Upper lobe of left lung (tissue), 6 donors: ENCODE measurements at places on chromosomes 11 and 22. TPM values are rescaled to one million over a fixed set of nuclear protein-coding genes. Genes with fewer than 3 reads are reported as not detected.

RRP7A gene
- 36.2 TPM for total RNA-seq

TIMP3 gene
- total RNA-seq: 196 TPM

OR4B1 gene
- not detected for total RNA-seq

OR52I2 gene
- total RNA-seq: not detected

CARS1 gene
- 31.6 TPM for total RNA-seq

APOA5 gene
- not detected for total RNA-seq

YAP1 gene
- 201 TPM for total RNA-seq

LRP4 gene
- total RNA-seq: 5.2 TPM

GRCh38 chr11:16158426-16158994, 197.8 kb downstream of the SOX6 start:
- H3K36me3 ChIP-seq: no peaks in the 10 kb centered on the region
- H3K27me3 ChIP-seq: no peaks in the 10 kb centered on the region
- H3K4me3 ChIP-seq: no peak overlapping the region

GRCh38 chr11:127393460-127393997, 393.0 kb upstream of the KIRREL3 start:
- H3K4me1 ChIP-seq: no peaks in the 10 kb centered on the region
- H3K4me3 ChIP-seq: no peak overlapping the region
- H3K27ac ChIP-seq: no peak overlapping the region
- no peaks in the 10 kb centered on the region for H3K36me3 ChIP-seq

DNA sequence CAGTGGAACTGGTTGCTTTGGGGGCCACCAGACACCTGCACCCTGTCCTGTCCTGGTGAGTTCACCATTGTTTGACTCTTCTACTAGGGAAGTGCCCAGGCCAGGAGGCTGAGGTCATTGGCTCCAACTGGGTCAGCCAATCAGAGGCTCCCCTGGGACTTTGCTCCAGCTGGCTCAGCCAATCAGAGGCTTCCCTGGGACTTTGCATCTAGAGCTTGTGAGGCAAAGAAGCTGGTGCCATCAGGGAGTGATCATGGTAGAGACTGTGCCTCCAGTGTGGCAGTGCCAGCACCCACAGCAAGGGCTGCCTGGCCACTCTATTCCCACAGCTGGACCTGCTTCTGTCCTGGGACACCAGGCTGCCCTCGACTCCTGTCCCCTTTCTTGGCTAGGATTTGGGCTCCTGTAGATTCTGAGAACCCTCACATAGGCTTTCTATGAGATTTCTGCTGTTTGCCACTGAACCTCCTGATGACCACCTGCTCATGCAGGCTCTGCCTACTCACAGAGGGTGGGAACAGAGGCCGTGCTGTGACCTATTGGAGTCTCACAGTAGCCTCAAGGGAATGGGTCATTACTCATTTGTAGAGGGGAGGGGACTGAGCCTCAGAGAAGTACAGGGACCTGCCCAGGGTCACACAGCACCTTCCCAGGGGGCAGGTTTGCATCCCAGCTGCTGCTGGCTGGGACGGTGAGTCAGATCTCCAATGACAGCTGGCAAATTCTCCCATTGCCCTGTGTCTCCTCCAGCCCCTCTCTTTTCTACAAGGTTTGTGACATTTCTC, 59.2 kb upstream of the SHISAL1 start:
- no peak overlapping the region for H3K4me3 ChIP-seq
- DNase-seq: no peak
- H3K36me3 ChIP-seq: no peaks in the 10 kb centered on the region
- no peaks in the 10 kb centered on the region for H3K27me3 ChIP-seq
- H3K4me1 ChIP-seq: no peaks in the 10 kb centered on the region

- no peak overlapping the region for H3K4me3 ChIP-seq
- H3K27ac ChIP-seq: no peak overlapping the region
- H3K4me1 ChIP-seq: no peaks in the 10 kb centered on the region
- no peaks in the 10 kb centered on the region for H3K36me3 ChIP-seq
- no peaks in the 10 kb centered on the region for H3K27me3 ChIP-seq
- no peak for DNase-seq
Measured at GRCh38 chr11:90874986-90875385, 652.1 kb upstream of the CHORDC1 start.

DNA sequence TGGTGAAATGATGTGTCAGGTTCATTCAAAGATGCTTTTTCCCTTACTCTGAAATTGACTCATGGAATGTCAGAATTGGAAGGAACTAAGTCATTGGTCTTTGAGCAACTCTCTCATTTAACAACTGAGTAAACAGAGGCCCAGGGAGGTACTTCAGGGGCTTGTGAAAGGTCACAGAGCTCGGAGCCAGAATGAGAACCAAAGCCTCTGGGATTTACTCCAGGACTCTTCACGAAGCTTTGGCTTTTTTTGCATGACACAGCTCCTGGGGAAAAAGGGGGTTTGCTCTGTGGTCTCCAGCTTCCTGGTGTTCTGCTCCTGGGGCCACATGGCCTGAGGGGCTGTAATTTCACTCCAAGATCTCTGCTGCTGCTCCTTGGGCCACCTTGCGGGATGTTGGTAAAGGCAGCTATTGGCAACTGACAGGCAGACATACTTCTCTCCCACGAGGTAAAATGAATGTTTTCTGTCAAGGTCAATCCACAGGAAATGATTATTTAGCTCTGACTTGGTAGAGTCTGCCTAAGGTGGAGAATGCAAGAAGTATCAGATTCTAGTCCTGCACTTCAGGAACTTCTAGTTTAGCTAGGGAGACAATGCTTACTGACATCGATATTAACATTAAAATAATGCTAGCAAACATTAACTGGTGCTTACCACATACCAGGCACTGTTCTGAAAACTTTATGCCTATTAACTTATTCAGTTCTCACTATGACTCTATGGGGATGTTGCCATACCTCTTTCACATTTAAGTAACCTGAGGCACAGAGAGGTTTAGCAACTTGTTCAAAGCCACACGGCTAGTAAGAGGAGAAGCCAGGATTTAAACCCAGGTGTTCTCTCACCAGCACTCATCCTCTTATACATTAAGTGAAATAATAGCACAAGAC, 16.1 kb downstream of the PKNOX2 start:
- no peaks in the 10 kb centered on the region for H3K4me1 ChIP-seq
- no peak overlapping the region for H3K4me3 ChIP-seq
- no peaks in the 10 kb centered on the region for H3K36me3 ChIP-seq
- H3K27me3 ChIP-seq: no peaks in the 10 kb centered on the region
- no peak for DNase-seq

- H3K36me3 ChIP-seq: no peaks in the 10 kb centered on the region
- DNase-seq: no peak
- no peak overlapping the region for H3K4me3 ChIP-seq
Measured at GRCh38 chr11:77650123-77650522, 12.5 kb upstream of the CLNS1A start.

DNA sequence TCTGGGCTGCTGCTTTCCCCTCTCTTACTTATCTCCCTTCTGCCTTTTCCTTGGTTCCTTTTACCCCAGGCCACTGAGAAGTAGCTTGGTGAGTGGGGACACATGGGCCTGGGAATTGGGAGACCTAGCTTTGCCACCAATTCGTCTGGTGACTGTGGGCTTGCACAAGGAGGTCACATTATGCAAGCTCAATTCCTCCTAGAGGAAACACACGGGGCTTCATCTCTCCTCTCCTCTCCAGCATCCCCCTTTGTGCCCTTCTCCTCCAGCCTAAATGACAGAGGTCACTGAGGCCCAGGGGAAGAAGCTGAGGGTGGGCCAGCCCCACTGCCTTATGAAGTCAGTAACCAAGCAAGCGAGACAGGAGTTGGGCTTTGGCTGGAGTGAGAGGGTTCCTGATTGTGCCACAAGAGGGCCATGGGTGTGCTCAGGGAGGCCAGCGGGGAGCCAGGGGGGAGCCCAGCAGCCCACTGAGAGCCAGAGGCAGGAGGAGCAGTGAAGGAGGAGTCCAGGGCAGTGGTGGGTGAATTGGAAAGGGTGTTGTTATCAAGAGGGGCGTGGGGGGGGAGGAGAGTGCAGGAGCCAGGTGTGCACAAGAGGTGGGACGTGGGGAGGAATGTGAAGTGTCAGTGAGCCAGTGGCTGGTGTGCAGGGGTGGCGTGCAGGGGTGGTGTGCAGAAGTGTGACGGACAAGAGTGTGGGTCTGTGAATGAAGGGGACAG, 2.0 kb downstream of the CLCF1 start:
- no peak overlapping the region for H3K4me3 ChIP-seq
- H3K4me1 ChIP-seq: peaks cover 58% of the 10 kb centered on the region
- DNase-seq: no peak
- H3K27ac ChIP-seq: peak overlapping the region; percentile 98
- H3K27me3 ChIP-seq: no peaks in the 10 kb centered on the region

DNA sequence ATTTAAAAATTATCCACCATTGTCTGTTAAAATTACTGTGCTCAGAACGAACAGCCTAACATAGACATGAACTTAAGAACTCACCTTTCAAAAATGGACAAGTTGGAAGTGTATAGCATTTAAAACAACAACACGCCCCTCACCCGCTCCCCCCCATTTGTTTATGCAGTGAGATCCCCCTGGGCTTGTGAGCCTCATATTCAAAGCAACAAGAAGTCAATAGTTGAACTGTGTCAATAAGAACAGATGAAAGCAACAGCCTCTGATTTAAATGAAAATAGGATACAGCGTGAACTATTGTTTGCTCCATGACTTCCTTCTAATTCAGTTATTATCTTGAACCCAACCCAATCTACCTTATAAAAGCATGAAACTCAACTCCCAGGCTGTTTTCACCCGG, 314.2 kb downstream of the BLID start:
- H3K4me3 ChIP-seq: no peak overlapping the region
- no peak overlapping the region for H3K27ac ChIP-seq
- H3K4me1 ChIP-seq: no peaks in the 10 kb centered on the region
- no peaks in the 10 kb centered on the region for H3K36me3 ChIP-seq

GRCh38 chr22:45336971-45337431, 27.3 kb downstream of the FAM118A start:
- H3K27me3 ChIP-seq: no peaks in the 10 kb centered on the region
- DNase-seq: peak; percentile 43
- H3K4me3 ChIP-seq: no peak overlapping the region
- peak overlapping the region; percentile 55 for H3K27ac ChIP-seq

GRCh38 chr11:76456571-76456970, 11.8 kb downstream of the EMSY start:
- no peak overlapping the region for H3K27ac ChIP-seq
- no peaks in the 10 kb centered on the region for H3K27me3 ChIP-seq
- peaks cover 8% of the 10 kb centered on the region for H3K36me3 ChIP-seq
- no peaks in the 10 kb centered on the region for H3K4me1 ChIP-seq
- H3K4me3 ChIP-seq: no peak overlapping the region

GRCh38 chr22:39706376-39707140, 136.0 kb downstream of the CACNA1I start:
- H3K27me3 ChIP-seq: no peaks in the 10 kb centered on the region
- no peak overlapping the region for H3K27ac ChIP-seq
- H3K4me3 ChIP-seq: no peak overlapping the region

GRCh38 chr11:38345286-38345685, 1747.2 kb upstream of the RAG2 start:
- H3K36me3 ChIP-seq: no peaks in the 10 kb centered on the region
- no peaks in the 10 kb centered on the region for H3K27me3 ChIP-seq
- DNase-seq: no peak
- H3K27ac ChIP-seq: no peak overlapping the region
- H3K4me1 ChIP-seq: no peaks in the 10 kb centered on the region

GRCh38 chr22:47806894-47807293, 1044.4 kb downstream of the TBC1D22A start:
- no peaks in the 10 kb centered on the region for H3K36me3 ChIP-seq
- no peaks in the 10 kb centered on the region for H3K4me1 ChIP-seq
- no peak overlapping the region for H3K27ac ChIP-seq
- no peak overlapping the region for H3K4me3 ChIP-seq
- no peaks in the 10 kb centered on the region for H3K27me3 ChIP-seq
- no peak for DNase-seq

GRCh38 chr11:67272327-67273259, 6.3 kb downstream of the GRK2 start:
- DNase-seq: peak; percentile 33
- no peaks in the 10 kb centered on the region for H3K27me3 ChIP-seq
- peaks cover 16% of the 10 kb centered on the region for H3K36me3 ChIP-seq
- H3K4me3 ChIP-seq: no peak overlapping the region
- peaks cover 100% of the 10 kb centered on the region for H3K4me1 ChIP-seq
- peak overlapping the region; percentile 80 for H3K27ac ChIP-seq

- H3K27ac ChIP-seq: no peak overlapping the region
- H3K27me3 ChIP-seq: no peaks in the 10 kb centered on the region
- no peak overlapping the region for H3K4me3 ChIP-seq
Measured at GRCh38 chr11:70464509-70465361, 66.4 kb downstream of the CTTN start.

- H3K27ac ChIP-seq: peak overlapping the region; percentile 64
- no peak for DNase-seq
- H3K27me3 ChIP-seq: no peaks in the 10 kb centered on the region
- no peak overlapping the region for H3K4me3 ChIP-seq
Measured at GRCh38 chr22:17097062-17097461, 12.3 kb downstream of the IL17RA start.

- H3K27ac ChIP-seq: no peak overlapping the region
- H3K4me3 ChIP-seq: no peak overlapping the region
- DNase-seq: no peak
Measured at GRCh38 chr11:110974731-110975130, 262.5 kb upstream of the ARHGAP20 start.

- H3K27me3 ChIP-seq: no peaks in the 10 kb centered on the region
- DNase-seq: no peak
Measured at GRCh38 chr11:104813532-104813931, 84.7 kb downstream of the CASP12 start.

DNA sequence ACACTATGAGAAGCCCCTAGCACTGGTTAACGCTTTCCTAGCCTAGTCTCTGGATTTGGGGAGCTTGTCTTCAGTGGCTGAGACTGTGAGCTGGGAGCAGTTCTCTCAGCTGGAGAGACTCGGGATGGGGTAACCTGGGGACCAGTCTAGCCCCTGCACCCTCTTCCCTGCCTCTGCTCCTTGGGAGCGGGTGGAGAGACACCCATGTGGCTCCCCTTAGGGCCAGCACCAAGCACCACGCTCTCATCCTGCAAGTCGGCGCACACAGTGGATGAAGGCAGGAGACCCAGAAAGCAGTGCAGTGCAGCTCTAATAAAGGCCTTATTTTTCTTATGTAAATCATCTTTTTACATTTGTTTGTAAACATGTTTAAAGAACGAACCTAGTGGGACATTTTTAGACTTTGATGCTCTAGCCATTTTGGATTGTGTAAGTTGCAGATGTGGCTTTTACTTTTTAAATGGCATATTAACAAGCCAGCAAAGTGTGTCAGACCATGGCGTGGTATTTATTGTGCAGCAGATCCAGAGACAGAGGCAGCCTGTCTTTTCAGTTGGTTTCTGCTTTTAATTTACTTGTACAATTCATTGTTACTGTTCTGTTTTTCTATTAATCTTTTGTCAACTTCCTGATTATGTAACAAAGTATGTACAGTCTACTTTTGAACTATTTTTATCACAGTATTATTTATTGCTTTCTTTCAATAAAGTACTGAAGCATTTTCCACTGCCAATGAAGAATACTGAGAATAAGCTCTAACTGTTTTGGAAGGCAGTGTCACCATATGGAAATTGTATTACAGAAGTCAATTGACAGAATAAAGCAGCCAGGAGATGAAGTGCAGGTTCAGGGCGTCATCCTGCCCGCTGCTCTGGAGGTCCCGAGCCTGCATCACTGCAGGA, 14.4 kb upstream of the CTTN start:
- no peaks in the 10 kb centered on the region for H3K4me1 ChIP-seq
- no peak overlapping the region for H3K4me3 ChIP-seq
- no peak for DNase-seq
- peaks cover 55% of the 10 kb centered on the region for H3K36me3 ChIP-seq
- no peaks in the 10 kb centered on the region for H3K27me3 ChIP-seq
